ENCODE measurements at places on chromosomes 13 and 19.

GRCh38 chr19:9037400-9038062, 27.3 kb upstream of the MUC16 start:
- no peak for DNase-seq

- DNase-seq = no peak
These were observed 4.1 kb downstream of the DAZAP1 start for GRCh38 chr19:1411255-1412191.

DNA sequence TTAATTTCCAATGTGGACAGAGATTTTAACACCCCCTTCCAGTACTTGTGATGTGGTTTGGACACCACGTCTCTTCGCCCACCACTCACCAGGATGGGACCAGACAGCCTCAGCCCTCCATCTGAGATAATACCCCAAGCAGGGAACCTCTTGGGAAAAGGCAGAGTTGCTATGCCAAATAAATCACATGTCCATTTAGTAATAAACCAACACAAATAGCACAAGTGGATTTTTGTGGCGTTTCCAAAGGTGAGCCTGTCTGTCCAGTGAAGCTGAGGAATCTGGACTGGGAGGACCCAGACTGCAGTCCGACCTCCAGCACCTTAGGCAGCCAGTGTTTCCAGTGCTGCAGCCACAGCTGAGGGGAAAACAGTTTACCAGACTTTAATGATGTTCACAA, 34.1 kb upstream of the GAS6 start:
- no peak for DNase-seq

- no peak for DNase-seq
These were observed 31.6 kb downstream of the WDR87 start for GRCh38 chr19:37874784-37875183.

DNA sequence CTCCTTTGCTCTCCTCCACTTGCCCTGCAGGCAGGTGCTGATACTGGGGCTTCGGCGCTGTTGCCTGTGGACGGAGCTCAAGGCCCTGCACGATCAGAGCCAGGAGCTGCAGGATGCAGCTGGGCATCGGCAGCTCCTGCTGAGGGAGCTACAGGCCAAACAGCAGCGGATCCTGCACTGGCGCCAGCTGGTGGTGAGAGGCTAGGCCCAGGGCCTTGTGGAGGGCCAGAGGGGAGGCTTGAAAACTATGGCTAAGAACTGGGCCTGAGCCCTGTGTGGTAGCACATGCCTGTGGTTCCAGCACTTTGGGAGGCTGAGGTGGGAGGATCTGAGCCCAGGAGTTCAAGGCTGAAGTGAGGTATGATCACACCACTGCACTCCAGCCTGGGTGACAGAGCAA, 6.3 kb downstream of the HAUS5 start:
- no peak for DNase-seq

DNA sequence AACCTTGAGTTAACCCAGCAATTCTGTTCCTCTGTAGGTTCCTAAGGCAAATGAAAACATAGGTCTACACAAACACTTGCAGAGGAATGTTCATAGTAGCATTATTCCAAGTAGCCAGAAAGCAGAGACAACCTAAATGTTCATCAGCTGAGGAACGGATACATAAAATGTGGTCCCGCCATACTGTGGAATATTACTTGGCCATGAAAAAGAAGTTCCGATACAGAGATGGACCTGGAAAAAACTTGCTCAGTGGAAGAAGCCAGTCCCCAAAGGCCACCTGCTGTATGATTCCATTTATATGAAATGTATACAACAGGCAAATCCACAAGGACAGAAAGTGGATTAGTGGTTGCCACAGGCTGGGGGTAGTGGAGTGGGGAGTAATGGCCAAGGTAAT, 53.0 kb downstream of the ARHGEF18 start:
- no peak for DNase-seq

GRCh38 chr19:8085598-8086408, 33.2 kb downstream of the CCL25 start:
- peak; percentile 56 for DNase-seq

- no peak for DNase-seq
These were observed 312.6 kb downstream of the SLITRK6 start for GRCh38 chr13:85486663-85487062.

- no peak for DNase-seq
These were observed 7.6 kb downstream of the ZNF146 start for GRCh38 chr19:36222503-36222902.

GRCh38 chr13:90997951-90998350, 349.5 kb upstream of the MIR17HG start:
- no peak for DNase-seq

DNA sequence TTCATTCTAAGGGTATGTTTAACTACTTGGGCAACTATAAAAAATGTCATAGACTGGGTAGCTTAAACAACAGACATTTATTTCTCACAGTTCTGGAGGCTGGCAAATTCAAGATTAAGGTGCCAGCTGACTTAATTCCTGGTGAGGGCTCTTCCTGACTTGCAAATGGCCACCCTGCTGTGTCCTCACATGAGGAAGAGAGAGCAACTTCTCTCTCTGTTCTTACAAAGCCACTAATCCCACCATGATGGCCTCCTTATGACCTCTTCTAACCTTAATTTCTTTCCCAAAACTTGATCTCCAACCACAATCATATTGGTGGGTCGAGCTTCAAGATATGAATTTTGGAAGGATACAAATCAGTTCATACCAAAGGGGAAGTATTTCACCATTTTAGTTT, 399.0 kb downstream of the DCT start:
- DNase-seq = no peak

- no peak for DNase-seq
These were observed 95.1 kb downstream of the DNAJC15 start for GRCh38 chr13:43118521-43118920.

DNA sequence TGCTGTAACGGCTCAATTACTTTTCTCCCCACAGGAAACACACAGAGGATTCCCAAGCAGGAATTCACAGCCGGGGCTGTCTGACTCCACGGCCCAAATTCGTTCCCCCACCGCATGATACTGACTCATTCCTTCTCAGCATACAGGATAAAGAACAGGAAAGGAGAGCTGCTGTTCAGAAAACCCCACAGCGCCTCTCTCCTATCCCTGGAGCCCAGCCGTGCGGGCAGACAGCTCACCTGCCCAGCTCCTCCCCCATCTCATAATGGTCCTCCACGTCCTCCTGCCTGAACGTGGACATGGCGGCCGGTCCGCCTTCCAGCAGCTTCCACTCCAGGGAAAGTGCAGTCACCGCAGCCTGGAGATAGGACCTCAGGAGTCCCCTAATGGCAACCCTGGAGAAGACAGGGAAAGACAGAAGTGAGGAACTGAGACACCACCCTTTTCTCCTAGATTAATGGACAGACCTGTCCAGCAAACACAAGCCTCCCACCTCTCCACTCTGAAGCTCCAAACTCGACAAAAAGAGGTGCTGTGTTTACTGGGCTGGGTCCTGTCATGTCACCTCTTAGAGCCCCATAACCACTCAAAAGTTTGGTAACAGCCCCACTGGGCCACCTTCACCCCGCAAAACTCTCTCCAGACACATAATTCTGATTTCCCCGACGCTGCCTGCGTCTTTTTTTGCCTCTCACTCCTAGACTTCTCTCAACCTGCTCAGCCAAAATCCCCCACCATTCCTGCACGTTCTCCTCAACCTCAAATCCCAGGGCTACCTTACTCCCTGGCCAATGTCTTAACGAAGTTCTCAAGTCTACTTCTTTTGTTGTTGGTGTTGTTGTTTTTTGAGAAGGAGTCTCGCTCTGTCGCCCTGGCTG, 1.2 kb downstream of the DAPK3 start:
- peak; percentile 47 for DNase-seq

DNA sequence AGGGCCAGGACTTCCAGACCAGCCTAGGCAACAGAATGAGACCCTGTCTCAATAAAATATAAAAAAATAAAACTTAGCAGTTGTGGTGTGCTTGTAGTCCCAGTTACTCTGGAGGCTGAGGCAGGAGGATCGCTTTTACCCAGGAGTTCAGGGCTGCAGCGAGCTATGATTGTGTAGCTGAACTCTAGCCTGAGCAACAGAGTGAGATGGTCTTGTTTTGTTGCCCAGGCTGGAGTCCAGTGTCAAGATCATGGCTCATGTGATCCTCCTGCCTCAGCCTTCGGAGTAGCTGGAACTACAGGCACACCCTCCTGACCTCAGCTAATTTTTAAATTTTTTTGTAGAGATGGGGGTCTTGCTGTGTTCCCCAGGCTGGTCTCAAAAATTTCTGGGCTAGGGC, 4.3 kb upstream of the JUNB start:
- DNase-seq = no peak

GRCh38 chr19:55594996-55595545, 4.2 kb downstream of the FIZ1 start:
- no peak for DNase-seq

DNA sequence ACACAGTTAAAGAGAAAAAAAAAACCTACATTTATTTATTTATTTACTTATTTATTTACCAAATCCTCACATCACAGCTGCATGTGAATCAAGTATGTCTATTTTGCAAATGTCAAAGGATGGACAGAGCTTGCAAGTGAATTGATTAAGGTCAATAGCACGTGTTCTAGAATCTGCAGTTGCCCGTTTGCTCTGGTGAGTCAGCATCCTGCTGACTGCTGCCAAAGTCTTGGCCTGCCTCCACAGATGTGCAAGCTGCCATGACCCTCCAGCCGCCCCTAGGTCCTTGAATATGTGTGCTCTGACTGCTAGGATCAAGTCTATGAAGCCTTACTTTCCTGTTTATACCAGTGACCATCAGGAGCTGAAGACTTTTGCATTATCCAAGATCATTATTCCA, 320.6 kb downstream of the GPC5 start:
- no peak for DNase-seq

DNA sequence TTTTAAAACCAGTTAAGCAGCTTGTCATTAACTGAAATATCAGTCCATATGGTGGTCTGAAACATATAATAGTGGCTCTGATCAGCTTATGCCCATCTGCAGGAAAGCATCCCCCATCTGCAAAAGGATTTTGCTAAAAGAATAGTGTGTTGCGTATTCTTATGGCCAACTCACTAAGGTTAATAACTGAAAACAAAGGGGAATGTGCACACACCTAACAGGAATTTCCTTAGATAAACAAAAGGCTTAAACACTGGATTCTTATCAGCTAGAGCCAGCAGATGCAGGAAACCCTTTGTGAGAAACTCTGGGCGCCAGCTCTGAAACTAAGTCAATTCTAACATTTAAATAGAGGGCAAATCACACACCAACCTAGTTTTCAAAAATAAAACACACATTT, 22.1 kb downstream of the VPS36 start:
- no peak for DNase-seq

DNA sequence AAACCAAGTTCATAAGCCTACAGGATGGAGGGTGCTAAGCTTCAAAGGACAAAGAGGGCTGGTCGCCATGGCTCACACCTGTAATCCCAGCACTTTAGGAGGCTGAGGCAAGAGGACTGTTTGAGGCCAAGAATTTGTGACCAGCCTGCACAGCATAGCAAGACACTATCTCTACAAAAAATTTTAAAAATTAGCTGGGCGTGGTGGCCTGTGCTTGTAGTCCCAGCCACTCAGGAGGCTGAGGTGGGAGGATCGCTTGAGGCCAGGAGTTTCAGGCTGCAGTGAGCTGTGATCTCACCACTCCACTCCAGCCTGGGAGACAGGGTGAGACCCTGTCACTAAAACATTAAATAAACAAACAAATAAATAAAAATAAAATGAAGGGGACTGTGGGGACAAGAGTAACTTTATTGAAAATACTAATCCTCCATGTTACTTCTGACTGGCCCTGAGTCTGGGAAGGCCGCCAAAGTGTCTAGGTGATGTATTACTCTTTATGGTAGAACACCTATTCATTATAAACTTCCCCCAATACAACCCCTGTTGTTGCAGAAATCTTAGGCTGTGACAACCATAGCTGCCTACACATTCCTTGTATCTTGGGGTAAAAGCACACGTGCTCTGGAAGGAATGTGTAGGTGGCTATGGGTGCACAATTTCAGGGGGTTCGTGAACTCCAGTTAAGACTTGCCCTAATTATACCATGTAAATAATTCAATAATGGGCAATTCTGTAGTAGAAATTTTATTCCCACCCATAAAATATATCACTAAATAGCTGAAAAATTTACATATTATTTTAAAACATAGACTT, 14.6 kb upstream of the URAD start:
- DNase-seq = no peak

DNA sequence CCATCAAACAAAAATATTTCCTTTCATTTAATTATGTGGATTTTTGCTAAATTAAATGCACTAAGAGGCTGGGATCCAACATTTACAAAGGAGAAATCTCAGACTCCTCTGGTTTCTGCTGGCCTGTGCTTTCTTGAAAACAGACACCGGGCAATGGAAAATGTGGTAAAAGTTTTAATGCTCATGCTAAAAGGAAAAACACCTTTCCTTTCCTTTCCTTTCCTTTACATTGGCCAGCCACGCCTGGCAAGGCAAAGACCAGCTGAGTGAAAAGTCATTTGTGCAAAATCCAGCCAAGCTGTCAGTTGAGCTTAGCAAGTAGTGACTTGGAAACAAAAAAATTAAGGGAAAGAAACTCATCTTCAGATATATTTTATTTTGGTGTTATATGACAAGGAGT, 240.3 kb downstream of the LACC1 start:
- no peak for DNase-seq

GRCh38 chr19:3548606-3549005, 8.8 kb downstream of the MFSD12 start:
- DNase-seq = no peak

- no peak for DNase-seq
These were observed 117.7 kb downstream of the FREM2 start for GRCh38 chr13:38804536-38804935.

DNA sequence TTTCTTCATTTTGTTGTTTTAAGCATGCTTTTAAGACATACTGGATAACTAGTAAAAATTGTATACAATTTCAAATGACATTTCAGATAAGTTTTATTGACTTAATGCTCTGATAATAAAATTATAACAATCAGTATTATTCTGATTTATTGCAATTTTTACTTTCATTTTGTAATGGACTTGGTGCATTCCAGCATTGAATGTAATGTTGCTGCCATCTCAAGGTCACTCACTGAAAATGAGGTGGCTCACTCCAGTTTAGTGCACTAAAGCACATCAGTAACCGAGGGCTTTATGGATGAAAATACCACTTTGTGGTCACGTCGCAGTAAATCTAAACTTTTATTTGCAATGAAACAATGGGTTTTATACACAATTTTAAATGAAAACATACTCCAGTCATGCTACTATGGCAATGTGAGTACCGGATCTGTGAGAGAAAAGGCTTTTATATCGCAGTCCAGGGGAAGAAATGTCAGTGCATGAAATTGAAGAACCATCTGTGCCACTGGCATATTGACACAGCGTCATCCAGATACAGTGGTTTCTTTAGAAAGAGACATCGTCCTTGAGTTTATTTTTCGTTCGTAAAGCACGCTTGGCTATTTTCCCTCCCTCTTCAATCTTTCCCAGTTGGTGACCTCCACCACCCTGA, 20.7 kb upstream of the ZNF507 start:
- DNase-seq = peak; percentile 3
